ENCODE measurements at places on chromosomes 1 and 21.

DNA sequence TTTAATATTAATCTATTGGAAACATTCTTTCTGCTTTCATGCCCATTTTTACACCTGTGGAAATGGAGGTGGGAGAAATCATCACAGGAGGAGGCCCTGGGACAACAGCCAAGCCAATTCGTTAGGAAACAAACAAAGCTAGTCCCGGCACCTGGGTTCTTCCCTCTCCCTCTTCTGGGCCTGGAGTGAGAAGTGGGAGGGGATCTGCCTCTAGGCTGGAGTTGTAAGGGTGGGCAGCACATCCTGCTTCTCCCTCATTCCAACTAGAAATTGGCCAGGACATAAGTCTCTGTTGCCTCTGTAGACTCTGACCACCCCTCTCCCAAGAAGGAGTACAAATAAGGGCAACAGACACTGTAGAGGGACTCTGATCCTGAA is 20.2 kb upstream of the ERO1B start:
- DNase-seq: no peak

- no peak for DNase-seq
Observed at GRCh38 chr1:151924691-151925587, 15.6 kb upstream of the THEM4 start.

- DNase-seq: no peak
Observed at GRCh38 chr1:225464851-225465792, 37.3 kb upstream of the LBR start.

DNA sequence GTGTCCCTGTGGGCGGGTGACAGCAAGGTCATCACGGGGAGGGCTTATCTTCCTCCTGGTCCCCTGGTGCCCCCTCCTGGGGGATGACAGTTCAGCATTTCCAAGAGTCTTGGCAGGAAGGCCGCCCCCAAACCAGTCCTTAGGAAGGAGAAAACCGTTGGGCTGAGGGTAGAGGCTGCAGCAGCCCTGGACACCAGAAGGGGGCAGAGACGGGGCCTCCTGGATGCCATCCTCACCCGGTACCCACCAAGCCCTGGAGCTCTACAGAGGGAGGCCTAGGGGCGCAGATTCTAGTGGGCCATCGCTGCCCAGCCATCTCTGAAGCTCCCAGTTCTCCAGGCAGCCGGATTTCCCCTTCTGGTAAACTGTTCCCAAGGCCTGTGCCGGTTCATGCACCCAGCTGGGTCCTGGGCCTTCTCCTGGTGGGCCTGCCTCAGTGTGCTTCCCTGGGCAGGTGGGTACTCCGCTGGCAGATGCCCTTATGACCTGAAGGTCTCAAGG is 14.8 kb upstream of the ZNF669 start:
- DNase-seq: no peak

- no peak for DNase-seq
Observed at GRCh38 chr21:42324896-42325295, 9.7 kb upstream of the TFF3 start.

DNA sequence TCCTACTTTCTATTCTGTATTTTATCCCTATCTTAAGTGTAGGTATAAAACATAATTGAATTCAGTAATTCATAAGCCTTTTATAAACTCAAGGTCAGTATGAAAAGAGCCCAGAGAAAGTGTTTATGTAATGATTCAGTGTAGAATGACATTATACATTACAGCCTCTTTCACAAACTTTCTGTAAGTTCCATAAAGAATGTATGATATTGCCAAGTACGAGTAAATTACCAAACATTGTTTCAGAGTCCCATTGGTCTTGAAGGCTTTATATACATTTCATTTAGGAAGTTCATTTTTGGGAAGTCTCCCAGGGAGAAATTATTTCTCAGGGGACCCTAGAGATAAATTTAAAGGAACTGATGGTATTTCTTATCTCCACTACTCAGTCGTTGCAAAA is 37.8 kb upstream of the VAMP3 start:
- DNase-seq: no peak

All from esophagus squamous epithelium (tissue), 5 donors.